ENCODE measurements at places on chromosomes 4 and X.
A peak's percentile ranks its signal among the peaks of the same experiment; 100 is the strongest.

DNA sequence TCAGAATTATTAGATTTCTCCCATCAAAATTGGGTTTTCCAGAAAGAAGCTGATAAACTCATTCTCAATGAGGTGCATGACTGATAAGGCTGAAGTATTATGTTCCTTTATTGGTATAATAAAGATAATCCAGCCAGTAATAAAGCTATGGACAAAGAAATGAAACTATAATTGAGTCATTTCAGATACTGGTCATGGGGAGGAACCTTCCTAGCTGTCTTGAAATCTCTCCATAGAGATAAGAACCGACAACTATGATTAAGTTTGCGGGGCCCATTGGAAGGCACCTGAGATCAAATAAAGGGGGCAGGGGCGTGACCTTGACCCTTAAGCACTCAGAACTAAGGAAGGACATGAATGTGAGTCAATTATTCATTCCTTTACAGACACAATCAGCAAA is 47.8 kb downstream of the RAI2 start:
- no peak for DNase-seq

- DNase-seq = no peak
Observed at GRCh38 chrX:129718676-129719075, 20.1 kb upstream of the XPNPEP2 start.

GRCh38 chr4:82678051-82678450 is 116.3 kb upstream of the TMEM150C start:
- peak; percentile 8 for DNase-seq

- DNase-seq = no peak
Observed at GRCh38 chr4:25297528-25298242, 14.9 kb upstream of the ZCCHC4 start.

- DNase-seq = no peak
Observed at GRCh38 chrX:21674430-21675186, 16.5 kb upstream of the KLHL34 start.

DNA sequence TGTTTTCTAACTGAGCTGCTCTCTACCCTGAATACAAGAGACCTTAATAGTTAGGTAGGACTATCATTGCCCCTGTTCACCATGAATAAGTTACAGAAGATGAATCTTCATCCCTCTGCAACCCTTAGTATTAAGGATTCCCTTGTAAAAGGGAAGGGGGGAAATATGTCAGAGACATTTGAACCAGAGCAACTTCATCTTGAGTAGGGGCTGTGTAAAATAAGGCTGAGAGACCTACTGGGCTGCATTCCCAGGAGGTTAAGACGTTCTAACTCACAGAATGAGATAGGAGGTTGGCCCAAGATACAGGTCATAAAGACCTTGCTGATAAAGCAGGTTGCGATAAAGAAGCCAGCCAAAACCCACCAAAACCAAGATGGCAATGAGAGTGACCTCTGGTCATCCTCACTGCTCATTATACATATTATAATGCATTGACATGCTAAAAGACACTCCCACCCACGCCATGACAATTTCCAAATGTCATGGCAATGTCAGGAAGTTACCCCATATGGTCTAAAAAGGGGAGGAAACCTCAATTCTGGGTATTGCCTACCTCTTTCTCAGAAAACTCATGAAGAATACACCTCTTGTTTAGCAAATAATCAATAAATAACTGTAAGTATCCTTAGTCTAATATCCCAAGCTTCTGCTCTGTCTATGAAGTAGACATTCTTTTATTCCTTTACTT is 19.5 kb upstream of the TMPRSS11B start:
- no peak for DNase-seq

DNA sequence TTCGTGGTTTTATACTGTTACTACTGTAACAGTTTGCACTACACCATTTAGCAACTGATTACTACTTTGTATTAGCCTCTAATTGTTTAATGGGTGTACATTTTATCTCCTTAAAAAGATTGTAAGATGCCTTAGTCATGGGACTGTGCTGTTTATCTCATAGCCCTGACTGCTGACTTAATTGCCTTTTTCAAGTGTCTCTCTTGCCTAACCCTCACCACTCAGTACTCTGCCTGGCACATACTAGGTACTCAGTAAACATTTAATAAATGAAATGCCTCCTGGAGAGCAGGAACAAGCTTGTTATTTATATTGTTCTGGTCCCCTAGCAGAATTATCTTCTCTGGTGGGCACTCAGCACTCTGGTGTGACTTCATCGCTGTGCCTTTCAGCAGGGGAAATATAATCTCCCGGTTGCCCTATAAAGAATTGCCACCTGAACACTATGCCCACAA is 1.7 kb upstream of the STIM2 start:
- peak; percentile 54 for DNase-seq

DNA sequence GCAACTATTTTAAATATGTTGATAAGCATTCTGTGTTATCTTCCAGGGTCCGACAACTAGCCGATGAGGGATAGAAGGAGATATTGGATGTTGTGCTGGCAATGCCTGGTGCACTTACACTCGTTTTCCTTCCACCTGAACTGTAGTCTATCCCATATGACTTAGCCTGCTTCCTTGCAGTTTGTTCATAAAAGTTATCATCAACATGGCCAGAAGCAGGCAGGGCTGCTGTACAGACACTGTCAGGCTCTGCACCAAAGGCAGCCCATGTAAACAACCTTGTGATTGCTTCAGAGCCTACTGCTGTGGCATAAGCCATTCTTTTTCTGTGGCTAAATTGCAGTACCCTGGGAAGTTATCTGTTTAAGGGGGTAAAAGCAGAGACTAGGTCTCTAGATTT is 1.6 kb downstream of the MAPK10 start:
- no peak for DNase-seq

GRCh38 chr4:132003593-132003992 is 1145.5 kb upstream of the PCDH10 start:
- no peak for DNase-seq

DNA sequence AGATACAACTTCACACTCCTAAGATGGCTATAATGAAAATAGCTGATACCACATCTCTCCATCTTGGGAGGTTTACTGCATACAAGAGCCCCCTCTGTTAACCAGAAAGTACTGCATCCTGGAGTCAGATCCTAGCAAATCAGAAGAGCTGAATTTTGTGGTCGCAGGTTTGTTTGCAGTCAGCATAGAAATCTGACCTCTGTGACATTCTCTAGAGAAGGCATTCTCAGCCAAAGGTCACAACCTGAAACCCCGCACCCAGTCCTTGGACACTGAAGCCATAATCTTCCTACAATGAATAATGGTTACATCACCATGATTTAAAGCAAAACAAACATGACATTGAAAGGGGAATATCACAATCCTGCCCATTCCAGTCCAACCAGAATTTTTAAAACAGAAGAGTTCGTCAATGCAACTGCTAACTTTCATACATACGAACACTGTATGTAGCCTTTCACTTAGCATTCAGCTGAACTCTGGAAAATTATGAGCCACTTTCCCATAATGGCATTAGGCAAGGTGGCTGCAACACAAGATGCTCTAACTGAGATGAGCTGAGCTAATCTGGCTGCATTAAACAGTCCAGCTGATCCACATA is 17.6 kb downstream of the HS6ST2 start:
- DNase-seq = peak; percentile 75

- peak; percentile 72 for DNase-seq
Observed at GRCh38 chr4:172953896-172954568, 214.6 kb upstream of the GALNT7 start.

All from bronchial epithelial cell (primary cell).